ENCODE measurements at places on chromosomes 1 and 21.

DNA sequence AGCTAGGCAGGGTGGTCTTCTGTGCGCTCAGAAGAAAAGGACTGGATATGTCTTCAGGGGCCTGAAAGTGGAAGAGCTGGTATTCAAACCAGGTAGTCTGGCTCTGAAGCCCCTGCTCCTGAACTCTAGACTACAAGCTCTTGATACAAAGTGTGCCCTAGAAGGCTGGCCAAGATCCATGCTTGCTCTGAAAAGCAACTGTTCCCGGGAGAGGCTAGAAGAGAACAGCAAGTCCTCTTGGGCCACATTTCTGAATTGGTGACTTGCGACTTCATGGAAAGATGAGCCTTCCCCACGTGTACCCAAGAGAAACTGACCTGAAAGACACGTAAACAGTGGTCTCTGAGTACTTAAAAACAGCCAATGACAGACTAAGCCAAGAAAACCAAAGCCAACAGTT, 123.3 kb upstream of the GRIK3 start:
- no peak for DNase-seq

- no peak for DNase-seq
These were observed 3.7 kb downstream of the MCL1 start for GRCh38 chr1:150575518-150576366.

DNA sequence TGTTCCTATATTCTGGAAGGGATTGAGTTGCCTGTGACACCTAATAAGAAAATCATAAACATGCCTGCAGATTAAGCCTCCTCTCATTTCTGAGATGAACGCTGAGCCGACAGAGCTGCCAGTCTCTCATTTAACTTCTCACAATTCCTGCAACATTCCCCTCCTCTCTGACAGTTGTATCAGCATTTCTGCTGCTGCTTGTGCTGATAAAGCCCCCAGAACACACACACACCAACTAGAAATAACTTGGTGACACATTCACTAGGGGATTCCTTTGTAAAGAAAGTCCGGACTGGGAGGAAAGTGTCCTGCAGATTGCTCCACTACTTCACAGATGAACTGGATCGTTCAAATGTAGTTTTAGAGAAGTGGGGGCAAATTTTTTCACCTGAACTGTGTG, 437.3 kb downstream of the PLA2G4A start:
- DNase-seq: no peak

DNA sequence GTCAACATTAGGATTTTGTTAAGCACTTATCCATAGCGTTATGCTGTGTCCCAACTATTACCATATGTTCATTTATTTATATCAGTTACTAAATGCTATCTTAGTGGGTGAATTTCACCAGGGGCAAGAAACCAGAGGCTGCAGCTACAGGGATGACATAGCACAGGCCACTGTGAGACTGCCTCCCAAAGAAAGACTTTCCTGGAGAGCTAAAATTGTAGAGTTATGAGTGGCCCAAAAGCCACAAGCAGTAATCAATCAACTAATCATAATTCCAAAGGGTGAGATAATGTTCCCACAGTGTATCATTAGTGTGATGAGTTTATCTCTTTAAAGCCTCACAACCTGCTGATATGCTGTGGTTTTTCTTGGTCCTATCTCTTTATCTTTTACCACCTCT, 3.8 kb upstream of the TGFB2 start:
- DNase-seq: no peak

DNA sequence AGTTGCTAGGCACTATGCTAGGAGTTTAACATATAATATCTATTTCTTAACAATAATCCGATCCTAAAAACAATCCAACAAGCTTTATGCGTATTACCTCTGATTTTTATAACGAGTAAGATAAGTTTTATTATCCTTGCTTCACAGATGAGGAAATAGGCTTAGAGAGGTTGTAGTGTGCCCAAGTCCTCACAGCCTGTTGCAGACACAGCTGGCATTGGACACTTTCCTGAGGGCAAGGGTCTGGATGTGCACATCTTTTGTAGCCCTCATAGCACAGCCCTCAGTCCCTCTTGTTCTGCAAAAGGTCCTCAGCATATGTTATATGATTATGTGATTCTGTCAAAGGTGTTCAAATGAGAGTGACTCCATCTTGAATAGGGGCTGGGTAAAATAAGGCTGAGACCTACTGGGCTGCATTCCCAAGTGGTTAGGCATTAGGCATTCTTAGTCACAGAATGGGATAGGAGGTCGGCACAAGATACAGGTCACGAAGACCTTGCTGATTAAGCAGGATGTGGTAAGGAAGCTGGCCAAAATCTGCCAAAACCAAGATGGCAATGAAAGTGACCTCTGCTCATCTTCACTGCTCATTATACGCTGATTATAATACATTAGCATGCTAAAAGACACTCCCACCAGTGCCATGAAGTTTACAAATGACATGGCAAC, 75.7 kb upstream of the F3 start:
- no peak for DNase-seq

GRCh38 chr1:55252942-55253589, 37.9 kb upstream of the USP24 start:
- no peak for DNase-seq

DNA sequence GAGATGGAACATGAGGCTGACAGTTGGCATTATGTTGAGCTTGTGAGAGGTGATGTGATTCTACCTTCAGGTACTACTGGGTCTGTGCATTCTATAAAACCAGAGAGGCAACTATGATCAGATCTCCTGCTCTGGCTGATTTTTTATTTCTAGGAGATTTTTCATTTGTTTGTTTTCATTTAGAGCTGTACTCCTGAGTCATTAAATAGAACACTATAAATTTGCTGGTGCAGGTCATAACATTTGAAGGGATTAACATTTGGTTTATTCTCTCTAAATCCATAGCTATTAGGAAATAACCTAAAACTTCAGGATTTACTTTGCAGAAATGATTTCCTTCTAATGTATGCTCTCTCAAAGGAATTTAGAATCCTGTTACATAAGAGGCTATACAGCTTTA, 42.9 kb downstream of the MAGI3 start:
- no peak for DNase-seq

GRCh38 chr1:29643281-29643680, 407.0 kb downstream of the PTPRU start:
- DNase-seq: no peak

- DNase-seq: no peak
These were observed 925 bp downstream of the PDE9A start for GRCh38 chr21:42654179-42654912.

GRCh38 chr1:100661176-100661575, 58.4 kb upstream of the VCAM1 start:
- DNase-seq: no peak

- no peak for DNase-seq
These were observed 15.4 kb downstream of the CTH start for GRCh38 chr1:70426154-70427131.

DNA sequence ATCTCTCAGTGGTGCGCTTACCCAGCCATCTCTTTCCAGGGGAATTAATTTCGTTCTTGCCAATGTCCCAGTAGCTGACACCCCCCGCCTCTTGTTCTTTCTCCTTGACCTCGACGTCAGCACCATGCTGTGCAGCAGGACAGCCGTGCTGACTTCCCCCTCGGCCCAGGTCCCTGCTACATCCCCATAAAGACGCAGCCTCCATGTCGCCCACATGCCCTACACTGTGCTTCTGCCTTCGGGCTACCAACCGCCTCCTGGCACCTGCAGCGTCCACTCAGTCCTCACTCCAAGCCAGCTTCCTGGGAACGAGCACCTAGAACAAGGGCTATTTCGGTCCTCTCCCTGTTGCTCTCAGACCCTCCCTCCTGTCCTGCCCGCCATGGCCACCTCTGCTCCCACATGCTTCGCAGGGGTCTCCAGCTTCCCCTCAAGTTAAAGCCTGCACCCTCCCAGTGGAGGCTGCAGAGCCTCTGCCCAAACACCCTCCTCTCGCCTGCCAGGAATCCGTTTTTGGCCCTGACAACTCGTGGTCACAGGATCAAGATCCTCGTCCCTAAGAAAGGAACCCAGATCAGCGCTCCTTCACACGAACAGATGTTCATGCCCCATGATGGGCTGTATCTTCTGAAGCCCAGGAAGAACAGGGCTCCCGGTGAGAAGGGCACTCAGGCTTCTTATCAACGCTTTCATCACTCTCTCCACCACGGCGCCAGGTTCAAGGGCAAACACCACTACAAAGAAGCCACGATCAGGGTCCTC, 109.7 kb downstream of the NPHP4 start:
- DNase-seq: peak; percentile 39

DNA sequence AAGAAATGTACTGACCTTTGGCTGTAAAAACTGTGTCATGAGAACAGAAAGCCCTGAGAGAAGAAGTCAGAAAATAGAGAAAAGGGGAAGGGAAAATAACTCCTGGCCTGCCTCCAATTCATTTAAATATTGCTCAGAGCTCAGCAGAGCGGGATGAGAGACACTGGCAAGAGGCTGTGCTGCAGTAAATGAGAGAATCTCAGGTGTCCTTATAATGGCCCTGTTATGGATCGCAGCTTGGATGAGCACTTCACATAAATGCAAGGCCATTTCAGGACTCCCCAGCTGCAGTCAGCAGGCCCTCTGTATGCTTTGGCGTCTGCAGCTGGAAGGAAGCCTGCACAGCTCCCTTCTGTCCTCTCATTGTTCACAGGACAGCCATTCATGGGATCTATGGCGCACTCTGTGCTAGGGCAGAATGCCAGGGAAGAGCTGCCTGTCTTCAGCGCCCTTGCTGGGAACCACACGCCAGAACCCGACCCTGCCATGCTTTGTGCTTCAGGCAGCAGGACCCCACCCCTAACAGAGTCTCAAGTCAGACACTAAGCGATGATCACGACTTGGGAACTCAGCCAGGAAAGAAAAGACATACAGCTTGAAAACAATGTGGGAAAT, 20.7 kb upstream of the ABCB10 start:
- DNase-seq: no peak

DNA sequence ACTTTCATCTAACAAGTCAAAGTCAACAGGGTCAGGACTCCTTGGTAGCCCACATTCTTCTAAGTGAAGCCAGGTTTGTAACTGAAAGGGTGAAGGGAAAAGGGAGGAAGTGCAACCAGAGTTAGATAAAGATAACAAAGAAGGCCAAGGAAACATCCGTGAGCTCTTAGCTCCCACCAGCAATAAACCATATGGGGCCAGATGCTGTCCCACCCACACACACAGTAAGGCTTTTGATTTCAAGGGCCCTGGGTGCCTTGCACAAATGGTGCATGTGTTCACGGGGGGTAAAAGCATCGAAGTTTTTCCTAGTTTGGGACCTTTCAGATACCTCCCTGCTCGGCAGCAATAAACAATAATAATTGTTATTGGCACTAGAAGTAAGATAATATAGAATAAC, 5.1 kb upstream of the TIAM1 start:
- DNase-seq: no peak

DNA sequence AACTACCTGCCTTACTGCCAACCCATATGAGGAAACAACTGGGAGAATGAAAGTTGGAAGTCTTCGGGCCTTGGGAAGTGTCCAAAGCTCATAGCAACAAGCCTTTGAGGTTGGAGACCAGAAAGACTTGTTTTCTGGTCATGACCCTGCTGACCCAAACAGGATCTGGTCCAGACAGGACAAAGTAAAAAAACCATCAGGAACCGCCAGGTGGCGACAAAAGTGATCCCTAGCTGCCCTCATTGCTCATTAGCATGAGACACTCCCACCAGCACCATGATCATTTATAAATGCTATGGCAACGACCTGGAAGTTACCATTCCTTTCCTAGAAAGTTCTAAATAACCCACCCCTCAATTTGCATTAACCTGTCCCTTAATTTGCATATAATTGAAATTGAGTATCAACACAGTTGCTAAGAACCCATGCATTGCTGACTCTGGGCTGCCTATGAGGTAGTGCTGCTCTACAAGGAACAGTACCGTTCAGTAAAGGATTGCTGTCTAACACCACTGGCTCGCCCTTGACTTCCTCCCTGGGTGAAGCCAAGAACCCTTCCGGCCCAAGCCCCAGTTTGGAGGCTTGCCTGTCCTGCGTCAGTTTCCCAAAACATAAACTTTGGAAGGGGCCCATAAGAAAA, 89.0 kb downstream of the URB2 start:
- no peak for DNase-seq

DNA sequence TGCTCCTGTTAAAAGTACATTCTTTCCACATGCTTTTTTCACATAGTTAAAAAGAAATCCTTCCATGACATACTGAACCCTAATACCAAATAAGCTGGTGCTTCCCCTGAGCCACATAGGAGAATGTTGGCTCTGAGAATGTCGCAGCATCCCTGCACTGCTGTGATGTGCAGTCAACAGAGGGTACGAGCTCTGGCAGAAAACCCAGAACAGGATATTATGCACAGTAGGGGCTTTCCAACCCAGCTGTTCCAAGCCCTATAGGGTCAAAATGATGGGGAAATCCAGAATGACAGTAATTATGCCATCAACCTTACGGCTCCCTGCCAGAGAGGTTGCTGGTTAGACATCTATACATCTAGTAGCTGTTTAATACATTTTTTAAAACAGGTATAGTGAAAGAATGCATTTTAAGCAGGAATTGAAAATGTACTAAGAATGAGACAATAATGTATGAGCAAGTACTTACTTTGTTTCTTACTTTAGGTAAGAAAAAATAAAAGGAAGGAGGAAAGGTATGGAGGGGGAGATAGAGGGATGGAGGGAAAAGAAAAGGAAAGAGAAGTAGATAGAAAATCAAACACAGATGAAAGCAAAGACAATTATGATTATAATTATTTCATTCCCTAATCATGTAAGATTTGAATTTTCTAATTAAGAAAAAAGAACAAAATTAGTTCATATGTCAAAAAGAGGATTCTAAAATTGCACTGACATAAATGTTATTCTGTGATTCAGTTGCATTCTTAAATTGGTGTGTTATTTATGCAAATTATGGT, 126.0 kb downstream of the NR5A2 start:
- DNase-seq: peak; percentile 65

DNA sequence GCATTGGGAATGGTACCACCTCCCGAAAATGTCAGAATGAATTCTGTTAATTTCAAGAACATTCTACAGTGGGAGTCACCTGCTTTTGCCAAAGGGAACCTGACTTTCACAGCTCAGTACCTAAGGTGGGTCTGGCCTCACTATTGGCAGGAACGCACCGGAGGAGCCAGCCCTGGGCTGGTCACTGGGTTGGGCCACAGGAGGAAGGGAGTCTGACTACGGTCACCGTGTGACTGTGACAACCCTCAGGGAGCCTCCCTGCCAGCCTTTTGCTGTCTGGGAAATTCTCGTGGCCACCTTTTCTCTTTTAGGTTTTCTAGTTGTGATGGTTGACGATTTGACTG, 2.2 kb downstream of the IL10RB start:
- no peak for DNase-seq
